ENCODE measurements at places on chromosomes 1 and 21.

DNA sequence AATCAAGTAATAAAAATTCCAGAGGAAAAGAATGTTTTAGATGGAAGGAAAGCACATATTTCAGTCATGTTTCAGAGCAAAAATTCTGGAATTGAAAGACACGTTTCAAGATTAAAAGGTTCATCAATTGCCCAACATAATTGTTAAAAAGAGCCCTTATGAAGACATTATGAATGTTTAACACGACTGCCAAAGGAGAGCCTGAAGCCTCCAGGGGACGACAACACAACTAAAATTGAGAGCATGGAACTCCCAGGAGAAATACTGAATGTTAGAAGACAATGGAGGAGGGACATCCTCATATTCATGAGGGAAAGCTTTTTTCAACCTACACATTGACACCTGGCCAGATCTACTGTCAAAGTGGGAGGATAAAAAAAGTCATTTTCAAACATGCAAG, 16.0 kb downstream of the OR2T11 start:
- DNase-seq = no peak

- no peak for DNase-seq
These were observed 12.7 kb downstream of the KYAT3 start for GRCh38 chr1:88979749-88980116.

- no peak for DNase-seq
These were observed 11.8 kb upstream of the RALGPS2 start for GRCh38 chr1:178713259-178713658.

DNA sequence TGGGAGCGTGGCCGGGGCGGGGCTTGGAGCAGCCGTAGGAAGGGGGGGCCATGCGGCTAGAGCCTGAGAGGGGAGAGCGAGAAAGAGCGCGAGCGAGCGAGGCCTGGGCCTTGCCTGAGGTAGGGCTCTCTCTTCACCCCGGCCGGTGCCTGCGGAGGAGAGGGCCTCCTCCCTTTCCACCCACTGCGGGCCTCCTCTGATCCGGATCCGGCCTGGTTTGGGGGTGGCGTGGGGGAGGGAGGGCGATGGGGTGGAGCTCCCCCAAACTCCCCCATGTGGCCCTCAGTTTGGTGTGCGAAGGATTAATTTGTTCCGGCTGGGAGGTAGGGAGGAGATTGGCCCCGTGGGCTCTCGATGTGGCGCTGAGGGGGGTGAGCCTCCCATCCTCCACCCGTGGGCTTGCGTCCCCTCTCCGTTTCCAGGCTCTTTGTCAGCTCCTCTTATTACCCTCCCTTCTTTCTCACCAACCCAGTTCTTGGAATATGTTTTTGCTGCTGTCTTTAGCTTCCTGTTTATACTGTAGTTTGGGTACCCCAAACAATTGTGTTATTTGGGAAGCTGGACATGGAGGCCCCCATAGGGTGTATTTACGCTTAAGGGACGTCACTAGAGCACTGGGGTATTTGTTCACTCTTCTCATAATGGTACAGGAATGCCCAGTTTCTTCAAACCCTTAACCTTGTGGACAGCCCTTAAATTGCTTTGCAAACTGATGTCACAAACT, 685 bp downstream of the UBAP2L start:
- DNase-seq = no peak

DNA sequence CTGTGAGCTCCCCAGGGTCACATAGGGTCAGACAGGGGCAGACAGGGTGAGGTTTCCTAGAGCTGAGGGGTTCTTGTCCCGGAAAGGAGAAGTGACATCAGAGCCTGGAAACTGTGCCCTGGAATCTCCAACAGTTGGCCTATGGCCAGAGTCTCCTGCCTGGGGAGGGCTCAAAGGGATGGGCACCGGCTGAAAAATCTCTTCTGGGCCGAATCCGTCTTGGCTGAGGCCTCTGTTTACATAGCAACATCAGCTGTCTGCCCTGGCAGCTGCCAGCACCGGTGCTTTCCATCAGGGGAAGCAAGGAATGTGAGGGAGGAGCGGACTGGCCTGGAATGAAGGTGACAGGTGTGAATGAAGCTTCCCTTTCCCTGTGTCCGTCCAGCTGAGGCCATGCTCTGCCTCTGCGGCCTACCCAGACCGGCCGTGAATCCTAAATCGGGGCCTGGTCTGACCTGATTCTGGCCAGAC, 30.7 kb downstream of the VASH2 start:
- no peak for DNase-seq

- no peak for DNase-seq
These were observed 39.9 kb upstream of the SLC19A1 start for GRCh38 chr21:45582128-45582527.

DNA sequence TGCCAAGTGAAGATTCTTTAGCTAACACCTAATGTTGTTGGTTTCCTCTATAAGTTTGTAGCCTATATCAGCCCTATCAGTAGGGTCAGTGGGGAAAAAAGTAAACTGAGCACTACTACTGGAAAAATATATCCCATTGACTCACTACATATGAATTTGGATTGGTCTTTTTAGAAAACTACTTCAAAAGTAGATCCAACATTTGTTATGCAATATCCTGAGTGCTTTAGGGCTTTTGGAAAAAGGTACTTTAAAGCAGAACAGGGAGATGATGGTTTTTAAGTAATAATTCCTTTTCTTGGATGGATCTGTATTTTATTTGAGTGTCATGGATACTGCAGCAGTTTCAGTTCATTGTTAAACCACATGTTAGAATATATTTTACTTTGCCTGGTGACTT, 7.1 kb downstream of the C1orf21 start:
- DNase-seq = no peak
